ENCODE measurements at places on chromosomes 2 and 18.

GRCh38 chr2:189425676-189426075 is 15.6 kb upstream of the WDR75 start:
- DNase-seq = no peak

GRCh38 chr2:217976301-217976700 is 26.5 kb downstream of the TNS1 start:
- no peak for DNase-seq

DNA sequence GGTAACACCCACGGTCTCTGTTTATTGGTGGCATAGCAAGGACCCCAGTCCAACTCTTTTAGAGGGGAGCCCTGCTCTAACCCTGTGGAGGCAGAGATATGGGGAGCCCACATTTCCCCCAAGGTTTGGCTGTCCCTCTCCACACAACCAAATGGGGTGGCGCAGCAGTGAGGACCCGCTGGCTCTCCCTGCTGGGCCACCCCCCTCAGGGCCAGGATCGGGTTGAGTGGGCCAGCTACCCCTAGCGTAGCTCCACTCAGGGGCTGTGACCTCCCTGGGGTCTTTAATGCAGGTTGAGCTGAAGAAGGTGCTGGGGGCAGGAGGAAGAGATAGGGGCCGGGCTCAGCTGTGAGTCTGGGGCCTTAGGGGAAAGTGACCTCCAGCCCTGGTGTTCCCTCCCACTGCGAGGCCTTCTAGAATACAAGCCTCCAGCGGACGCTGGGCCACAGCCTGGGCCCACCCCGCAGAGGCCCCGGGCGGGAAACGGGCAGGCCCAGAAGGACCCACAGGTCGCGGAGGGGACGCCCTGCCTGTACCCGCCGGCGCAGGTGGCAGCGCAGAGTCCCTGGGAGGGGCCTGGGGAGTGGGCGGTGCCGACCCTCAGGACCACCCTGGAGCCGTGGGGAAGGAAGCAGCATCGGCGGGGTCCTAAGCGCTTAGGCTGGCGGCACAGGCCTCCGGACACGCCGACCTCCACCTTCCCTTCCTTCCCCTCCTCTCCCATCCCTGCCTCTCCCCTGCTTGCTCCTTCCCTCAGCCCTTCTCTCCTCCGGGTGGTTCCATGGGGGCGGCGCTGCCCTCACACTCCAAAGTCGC is 9.6 kb downstream of the CROCC2 start:
- DNase-seq = no peak

DNA sequence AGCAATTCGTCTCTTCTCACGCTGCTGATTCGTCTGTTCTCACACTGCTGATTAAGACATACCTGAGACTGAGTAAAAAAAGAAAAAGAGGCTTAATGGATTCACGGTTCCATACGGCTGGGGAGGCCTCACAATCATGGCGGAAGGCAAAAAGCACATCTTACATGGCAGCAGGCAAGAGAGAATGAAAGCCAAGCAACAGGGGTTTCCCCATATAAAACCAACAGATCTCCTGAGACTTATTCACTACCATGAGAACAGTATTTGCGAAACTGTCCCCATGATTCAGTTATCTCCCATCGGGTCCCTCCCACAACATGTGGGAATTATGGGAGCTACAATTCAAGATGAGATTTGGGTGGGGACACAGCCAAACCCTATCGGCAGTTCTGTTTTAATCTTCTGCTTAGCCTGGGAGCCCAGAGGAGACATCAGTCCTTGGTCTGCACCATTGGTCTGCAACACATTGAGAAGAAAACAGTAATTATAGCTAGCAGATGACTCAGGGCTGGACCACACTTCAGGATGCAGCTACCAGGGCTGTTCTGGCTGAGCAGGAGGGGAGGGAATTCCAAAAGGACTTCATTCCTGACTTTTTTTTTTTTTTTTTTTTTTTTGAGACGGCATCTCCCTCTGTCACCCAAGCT is 69.4 kb downstream of the CABLES1 start:
- DNase-seq = no peak

GRCh38 chr2:224849264-224849663 is 133.1 kb upstream of the CCDC195 start:
- DNase-seq = no peak
